Activated gamma-delta T cell (primary cell): ENCODE measurements at places on chromosomes 6 and 20.

- DNase-seq: no peak
These were observed 82.7 kb downstream of the SAMD3 start for GRCh38 chr6:130140084-130140483.

DNA sequence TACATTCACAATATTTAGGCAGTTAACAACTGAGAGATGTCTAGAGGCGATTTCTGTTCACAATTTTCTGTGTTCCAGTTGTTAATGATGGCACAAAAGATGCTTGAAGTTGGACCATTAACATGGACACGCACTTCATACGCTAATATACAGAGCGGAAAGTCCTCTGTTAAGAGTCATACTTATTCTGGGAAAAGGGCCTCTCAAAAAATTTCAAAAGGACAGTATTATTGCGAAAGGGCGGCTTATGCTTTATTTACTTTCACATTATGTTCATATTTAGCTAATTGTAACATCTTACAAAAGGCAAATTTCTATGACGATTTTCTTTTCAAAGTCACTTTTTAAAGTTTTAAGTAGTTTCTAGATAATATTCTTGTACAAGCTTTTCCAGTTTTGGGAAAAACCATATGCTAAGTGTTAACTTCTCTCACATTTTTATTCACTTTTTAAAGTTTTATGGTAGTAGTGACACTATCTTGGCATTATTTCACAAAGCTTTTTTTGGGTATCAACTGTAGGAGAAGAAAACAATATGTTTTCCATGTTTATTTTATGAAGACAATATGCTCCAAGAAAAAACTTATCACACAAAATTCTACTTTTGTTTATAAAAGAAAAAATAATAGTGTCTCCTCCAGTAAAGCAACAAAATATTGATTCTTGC lies 62.3 kb downstream of the MAP7 start:
- no peak for DNase-seq

DNA sequence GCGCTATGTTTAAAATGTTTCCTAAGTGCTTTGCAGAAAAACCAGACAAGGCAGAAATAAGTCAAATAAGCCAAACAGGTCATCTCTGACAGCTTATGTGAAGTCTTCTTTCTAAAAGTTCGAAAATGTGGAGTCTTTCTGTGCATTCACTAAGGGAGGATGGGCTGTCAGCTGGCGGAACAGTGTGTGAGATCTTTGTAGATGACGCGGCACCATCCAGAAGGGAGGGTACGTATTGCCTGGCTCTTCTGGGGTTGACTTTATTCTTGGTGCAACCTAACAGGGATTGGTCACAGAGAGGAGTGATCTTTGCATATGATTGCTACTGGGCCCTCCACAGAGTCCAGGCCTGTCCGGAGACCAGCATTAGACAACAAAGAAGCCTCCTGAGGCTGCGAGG lies 114.5 kb upstream of the EDN1 start:
- no peak for DNase-seq

GRCh38 chr6:116191881-116192280 lies 62.0 kb downstream of the TSPYL4 start:
- DNase-seq: no peak

- DNase-seq: no peak
These were observed 7.9 kb downstream of the AARS2 start for GRCh38 chr6:44305200-44305725.

DNA sequence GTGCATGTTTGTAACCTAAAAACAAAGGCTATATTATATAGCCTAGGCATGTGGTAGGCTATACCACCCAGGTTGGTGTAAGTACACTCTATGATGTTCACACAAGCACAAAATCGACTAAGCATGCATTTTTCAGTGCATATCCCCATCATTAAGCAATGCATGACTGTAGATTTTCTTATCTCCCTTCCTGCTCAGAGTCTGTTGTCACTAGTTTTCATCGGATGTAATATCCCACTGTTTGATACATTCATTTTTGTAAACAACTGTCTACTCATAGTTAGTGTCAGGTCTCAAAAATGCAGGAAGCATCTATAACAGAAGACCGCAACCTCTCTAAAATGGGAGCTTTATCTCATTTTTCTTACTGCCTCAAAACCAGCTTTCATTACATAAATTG lies 70.7 kb downstream of the GFRAL start:
- DNase-seq: no peak

DNA sequence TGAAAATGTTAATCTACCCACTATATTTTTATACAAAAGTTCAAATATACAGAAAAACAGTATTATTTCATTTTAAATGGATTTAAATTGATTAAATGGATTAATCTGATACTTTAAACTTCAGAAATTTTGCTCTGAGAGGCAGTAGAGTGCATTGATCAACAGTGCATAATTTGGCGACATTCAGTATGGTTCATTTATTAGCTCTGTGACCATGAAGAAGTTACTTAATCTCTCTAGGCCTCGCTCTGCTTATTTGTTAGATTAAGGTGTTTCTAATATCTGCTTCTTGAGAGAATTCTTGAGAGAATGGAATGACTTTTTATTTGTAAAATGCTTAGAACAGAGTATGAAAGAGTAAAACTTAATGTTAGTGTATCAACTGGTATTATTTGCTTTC lies 8.9 kb downstream of the PDE7B start:
- no peak for DNase-seq

DNA sequence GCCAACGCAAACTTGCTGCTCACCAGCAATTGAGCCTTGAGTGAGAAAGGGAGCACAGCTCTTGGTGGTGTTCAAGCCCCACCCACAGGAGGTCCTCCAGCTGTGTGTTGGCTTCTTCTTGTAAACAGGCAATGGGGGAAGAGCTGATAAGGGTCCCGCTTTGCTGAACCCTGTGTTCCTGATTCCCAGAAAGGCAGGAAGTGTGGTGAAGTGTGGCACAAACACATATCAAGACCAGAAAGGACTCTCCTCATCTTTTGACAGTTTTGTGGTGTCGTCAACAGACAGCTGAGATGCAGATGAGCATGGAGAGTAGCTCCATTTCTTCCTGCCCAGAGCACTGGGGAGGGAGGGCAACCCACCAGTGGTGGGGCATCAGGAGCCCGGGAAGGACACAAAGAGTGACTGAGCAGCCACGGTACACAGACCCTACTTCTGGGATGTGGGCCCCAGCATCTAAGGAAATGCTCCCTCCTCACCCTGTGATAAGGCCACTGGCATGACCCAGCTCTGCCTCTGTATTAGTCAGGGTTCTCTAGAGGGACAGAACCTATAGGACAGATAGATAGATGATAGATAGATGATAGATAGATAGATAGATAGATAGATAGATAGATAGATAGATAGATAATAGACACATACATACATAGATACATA lies 188.9 kb upstream of the TAB2 start:
- no peak for DNase-seq

GRCh38 chr6:151044465-151045441 lies 179.3 kb downstream of the MTHFD1L start:
- DNase-seq: no peak

- no peak for DNase-seq
These were observed 91.9 kb downstream of the TOX2 start for GRCh38 chr20:44006578-44006977.

- DNase-seq: no peak
These were observed 230.0 kb upstream of the CHD6 start for GRCh38 chr20:41848180-41848579.

DNA sequence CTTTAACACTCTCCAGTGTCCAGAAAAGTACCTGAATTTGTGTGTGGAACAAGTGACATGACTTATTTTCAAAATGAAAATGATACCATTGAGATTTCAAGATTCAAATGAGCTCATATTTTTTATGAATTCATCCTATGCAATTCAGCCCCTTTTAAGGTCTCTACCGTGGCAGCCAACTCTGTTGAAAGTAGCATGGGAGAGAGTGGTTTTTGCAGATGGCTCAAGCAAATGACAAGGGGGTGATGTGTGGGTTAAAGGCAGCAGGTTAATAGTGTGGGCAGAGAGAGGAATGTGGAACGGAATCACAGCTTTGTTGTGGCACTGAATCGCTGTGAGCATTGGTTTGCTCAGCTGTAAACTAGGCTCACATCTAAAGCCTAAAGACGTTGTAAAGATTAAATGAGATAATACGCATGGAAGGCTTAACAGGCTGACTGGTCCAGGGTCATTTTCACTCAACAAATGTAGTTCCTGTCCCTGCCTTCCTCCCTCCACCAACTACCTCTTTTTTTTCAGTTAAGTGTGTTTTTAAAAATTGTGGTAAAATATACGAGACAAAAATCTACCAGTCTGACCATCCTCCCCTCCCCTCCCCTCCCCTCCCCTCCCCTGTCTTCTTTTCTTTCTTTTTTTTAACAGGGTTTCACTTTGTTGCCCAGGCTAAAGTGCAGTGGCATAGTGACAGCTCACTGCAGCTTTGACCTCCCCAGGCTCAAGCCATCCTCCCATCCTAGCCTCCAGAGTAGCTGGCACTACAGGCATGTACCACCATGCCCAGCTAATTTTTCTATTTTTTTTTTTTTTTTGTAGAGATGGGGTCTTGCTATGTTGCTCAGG lies 114.7 kb upstream of the ZNF217 start:
- no peak for DNase-seq

GRCh38 chr6:23435126-23435525 lies 690.9 kb upstream of the NRSN1 start:
- no peak for DNase-seq

DNA sequence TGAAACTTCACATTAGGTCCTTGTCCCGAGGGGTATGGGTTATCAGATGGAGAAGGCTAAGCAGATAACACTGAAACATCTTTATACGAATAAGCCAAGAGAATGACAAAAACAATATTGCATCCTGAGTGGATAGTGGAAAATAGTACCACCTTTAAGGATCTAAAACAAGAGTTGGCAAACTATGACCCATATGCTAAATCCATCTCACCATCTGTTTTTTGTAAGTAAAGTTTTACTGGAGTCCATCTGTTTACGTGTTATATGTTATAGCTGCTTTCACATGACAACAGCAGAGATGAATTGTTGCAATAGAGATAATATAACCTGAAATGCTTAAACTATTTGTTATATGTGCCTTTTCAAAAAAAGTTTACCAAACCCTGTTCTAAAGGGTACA lies 76.1 kb upstream of the TRDN start:
- no peak for DNase-seq

DNA sequence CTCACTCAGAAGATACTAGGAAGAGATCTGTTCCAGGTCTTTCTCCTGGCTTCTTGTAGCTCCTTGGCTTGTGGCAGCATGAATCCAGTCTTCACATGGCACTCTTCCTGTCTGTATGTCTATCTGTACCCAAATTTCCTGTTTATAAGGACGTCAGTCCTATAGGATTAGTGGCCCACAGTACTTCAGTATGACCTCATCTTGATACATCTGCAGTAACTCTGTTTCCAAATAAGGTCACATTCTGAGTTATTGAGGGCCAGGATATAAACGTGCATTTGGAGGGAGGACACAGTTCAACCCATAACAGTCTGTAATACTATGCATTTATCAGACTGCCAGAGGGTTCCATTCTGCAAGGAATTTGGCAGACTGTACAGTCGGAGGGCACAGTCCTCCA lies 57.6 kb upstream of the DYNLRB1 start:
- DNase-seq: no peak

DNA sequence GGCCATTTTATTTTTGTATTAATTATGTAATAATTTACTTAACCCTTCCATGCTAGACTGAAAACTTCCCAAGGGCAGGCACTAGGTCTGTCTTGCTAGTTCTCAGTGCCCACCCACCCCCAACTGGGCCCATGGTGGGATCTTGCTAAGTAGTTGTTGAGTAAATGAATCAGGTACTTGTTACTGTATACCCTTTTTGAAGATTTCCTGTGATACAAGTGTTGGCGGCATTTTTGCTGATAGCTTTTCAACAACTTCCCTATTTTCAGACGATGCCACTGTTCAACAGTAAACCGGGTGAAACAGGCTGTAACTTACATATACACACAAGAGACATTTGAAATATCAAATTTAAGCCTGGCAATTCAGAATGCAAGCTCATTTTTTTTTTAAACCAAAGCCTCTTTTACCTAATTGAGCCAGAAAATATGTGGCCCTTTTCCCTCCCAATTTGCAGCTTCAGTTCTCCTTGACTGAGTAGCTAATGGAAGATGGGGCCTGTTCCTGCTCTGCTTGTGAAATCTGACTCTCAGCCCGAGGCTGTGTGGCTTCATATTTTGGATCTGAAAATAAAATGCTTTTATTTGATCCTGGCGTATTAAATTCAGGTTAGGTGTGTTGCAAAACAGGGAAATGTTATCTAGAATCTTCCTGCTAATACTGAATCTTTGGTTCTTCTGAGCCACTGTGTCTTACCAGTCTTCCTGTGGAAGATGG lies 288.3 kb downstream of the NRN1 start:
- no peak for DNase-seq

DNA sequence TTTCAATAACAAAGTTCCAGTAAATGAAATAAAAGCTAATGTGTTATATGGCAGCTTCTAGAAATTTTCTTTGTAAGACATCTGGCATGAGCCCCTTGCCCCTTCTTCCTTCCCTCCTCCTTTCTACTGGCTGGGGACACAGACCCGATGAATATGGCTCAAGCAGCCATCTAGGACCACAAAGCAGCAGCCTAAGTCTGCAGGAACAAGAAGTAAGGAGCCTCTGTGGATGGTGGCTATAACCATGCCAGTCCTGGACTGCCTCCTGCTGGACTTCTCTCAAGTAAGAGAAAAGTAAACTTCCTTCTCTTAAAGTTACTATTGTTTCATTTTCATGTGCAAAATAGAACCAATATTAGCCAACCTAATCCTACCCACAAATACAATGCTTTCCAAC lies 114.9 kb upstream of the DST start:
- DNase-seq: no peak

DNA sequence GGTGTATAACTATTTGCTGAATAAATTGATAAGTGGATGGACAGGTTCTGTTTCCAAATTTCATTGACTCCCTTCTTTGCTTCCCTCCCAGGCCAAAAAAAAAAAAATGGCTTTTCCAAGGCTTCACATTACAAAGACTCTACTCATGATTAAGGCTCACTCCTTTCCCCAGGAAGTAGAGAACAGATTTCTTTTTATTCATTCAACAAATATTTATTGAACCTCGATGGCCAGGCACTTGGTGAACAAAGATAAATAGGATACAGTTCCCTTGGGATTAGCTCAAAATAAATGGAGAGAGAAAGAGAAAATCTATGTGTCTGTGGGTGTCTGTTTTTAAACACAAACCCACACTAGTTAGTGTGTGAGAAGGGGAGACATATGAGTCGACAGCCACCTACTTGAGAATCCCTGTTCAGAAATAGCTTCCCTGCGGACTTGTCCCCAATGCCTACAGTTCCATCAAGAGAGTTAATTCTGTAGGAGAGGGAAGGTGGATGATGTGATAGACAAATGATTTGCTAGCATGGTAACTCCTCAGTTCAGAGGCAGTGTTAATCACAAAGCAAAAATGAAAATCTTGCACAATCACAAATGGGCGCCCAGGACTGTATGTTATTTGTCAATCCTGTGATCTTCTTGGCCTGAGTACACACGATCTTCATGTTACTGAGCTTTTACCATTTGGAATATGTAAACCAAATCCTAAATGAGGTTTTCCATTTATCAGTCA lies 20.3 kb downstream of the TRAF3IP2 start:
- no peak for DNase-seq

GRCh38 chr20:54435015-54435414 lies 40.4 kb upstream of the DOK5 start:
- no peak for DNase-seq

- DNase-seq: no peak
These were observed 218.6 kb upstream of the PMEPA1 start for GRCh38 chr20:57928181-57928967.

GRCh38 chr6:17945111-17945510 lies 42.3 kb downstream of the KIF13A start:
- no peak for DNase-seq
